ENCODE measurements at places on chromosomes 11 and 22. TPM values are rescaled to one million over a fixed set of nuclear protein-coding genes. Genes with fewer than 3 reads are reported as not detected.

The P2RX3 gene
- not detected for total RNA-seq

The CBLIF gene
- total RNA-seq, result not detected

The CEP57 gene
- 40.8 TPM for total RNA-seq

GRCh38 chr11:116281173-116282160, 491.3 kb downstream of the BUD13 start:
- no peak for DNase-seq

DNA sequence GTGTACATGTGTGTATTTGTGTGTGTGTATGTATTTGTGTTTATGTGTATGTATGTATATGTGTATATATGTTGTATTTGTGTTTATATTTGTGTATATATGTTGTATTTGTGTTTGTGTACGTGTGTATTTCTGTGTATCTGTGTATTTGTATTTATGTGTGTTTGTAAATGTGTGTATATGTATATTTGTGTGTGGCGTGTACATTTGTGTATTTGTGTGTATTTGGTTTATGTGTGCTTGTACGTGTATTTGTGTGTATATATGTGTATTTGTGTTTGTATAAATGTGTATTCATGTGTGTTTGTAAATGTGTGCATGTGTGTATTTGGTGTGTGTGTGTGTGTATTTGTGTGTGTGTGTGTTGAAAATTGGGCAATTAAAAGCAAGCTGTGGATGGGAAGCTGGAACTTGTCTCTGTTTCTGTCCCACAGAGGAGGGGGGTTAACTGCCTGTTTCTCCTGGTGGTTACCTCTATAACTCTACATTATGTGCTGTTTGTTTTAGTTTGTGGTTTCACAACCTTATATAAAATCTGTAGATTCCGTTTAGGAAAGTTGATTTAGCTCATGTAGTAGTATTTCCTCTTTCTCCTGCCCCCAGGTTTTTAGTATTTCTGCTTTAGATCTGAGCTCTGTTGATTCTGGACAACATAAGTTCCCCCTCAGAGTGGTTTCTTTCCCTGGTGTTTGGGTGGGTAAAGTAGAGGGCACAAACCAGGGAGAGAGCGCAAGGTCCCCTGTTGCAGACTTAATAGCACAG, 28.9 kb downstream of the AP2A2 start:
- no peak for DNase-seq

DNA sequence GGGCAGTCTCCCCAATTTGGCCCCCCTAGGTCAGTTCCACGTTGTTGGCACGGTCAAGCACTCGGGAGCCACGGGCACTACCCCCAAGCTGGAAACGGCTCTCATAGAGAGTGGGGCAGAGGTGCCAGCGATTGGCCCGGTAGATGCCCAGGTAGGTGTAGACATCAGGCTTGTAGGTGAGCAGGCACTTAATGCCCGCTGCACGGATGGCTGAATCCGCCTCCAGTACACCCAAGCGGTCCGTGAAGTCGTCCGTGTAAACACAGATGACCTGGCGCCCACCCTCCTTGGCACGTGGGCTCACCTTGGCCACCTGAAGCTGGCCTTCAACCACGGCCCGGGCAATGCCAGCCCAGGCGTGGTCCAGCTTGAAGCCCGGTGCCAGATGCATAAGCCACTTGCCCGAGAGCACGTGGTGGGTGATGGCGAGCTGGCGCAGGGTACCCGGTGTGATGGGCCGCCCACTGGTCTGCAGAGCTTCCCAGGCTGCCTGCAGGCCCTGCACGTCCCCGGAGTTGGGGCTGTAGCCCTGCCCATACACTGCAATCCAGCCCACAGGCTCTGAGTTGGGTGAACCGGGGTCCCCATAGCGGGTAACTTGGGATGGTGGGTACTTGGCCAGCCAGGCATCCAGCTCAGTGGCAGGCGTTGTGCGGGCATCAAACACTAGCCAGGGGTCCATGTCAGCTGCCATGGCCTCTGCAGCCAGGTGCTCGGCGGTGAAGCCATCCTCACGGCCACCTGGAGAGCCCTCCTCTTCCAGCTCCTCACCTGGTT, 1.2 kb downstream of the C11orf68 start:
- no peak for DNase-seq

- DNase-seq, result peak; percentile 97
These were observed 7.2 kb upstream of the BID start for GRCh38 chr22:17781319-17782031.

DNA sequence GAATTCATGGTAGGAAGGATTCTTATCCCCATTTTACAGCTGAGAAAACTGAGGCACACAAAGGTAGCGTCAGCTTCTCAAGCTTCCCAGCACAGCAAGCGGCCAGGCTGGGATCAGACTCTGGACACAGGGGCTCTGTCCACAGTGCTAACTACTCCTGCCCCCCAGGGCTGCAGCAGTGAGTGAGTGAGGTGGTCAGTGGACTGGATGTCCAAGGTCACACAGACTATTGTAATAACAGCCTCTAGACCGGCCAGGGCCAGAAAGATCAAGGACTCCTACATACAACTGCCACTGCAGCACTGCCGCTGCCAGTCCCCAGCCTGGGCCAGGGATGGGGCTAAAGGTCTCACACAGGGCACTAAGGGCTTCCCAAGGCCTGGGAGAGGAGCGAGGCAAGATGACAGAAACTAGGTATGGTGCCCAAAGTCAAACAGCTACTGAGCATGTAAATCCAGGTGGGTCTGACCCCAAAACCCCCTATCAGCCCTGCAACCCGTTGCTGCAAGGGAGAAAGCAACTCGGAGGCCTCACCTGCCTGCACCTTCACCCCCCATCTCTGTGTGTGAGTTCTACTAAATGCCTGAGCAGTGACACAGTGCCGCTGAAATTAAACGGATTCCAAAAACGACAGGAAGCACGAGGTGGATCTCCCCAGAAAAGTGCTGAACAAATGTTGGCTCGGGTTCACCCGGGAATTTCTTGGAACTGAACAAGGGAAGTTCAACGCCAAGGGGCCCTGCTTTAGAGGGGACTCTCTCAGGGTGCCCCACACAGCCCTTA, 161.8 kb upstream of the GRK3 start:
- peak; percentile 46 for DNase-seq

- peak; percentile 32 for DNase-seq
These were observed 1335.0 kb downstream of the BRD1 start for GRCh38 chr22:48492366-48493320.

- DNase-seq, result peak; percentile 26
These were observed 40.6 kb downstream of the OSBP start for GRCh38 chr11:59574932-59575502.

DNA sequence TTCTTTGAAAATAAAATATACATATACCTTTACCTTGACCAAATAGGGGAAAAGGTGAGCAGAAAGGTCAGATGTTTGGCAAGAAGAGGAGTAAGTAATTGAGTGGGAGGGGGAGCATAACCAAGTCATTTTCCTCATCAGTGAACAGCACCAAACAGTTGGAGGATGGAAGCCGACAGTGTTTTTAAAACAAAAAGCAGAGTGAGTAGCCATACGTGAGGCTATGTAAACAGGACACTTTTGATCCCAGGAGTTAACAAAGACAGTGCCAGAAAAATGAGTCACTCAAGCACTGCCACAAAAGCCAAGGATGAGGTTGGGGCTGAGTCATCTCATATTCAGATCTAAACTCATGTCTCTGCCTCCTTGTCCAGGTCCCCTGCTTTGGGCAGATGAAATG, 734.7 kb downstream of the KCNA4 start:
- peak; percentile 98 for DNase-seq

All from renal cortical epithelial cell (primary cell).